Stomach (tissue), 19 donors: ENCODE measurements at places on chromosomes 3 and 15.

DNA sequence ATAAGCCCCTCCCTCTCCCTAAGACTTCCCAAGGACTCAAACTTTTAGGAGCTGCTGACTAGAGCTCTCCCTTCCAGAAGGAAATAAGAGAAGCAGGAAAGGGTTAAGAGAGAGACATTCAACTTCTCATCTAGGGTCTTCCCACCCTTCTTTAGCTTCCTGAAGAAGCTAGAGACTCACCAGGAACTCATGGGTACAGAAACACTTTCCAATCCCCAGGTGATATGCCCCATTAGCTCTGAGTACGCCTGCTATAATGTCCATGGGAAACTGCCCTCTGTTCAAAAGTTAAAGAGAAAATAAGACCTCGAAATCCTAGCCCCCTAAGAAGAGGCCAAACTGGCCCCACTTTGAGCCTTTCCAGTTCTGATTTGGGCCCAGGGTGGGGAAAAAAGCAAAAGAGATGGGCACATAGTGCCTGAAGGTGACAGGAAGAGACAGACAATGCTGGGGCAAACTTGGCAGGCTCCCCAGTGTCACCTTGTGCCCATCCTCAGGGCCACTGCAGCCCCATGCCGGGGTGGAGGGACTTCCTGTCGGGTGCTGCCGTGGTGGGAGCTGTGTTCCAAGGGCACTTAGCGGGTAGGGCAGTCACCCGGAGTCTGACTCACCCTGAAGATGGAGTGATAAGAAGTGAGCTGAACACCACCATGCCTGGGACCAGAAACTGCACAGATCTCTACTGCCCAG lies 29.5 kb downstream of the CCDC12 start:
- H3K4me3 ChIP-seq: no peak overlapping the region
- no peaks in the 10 kb centered on the region for H3K27me3 ChIP-seq
- H3K36me3 ChIP-seq: peaks cover 2% of the 10 kb centered on the region
- peaks cover 92% of the 10 kb centered on the region for H3K4me1 ChIP-seq

- H3K36me3 ChIP-seq: no peaks in the 10 kb centered on the region
- DNase-seq: no peak
- H3K4me1 ChIP-seq: no peaks in the 10 kb centered on the region
- H3K27me3 ChIP-seq: no peaks in the 10 kb centered on the region
- H3K4me3 ChIP-seq: no peak overlapping the region
Observed at GRCh38 chr3:88912294-88912877, 195.0 kb upstream of the EPHA3 start.

- peak overlapping the region; percentile 99 for H3K27ac ChIP-seq
- H3K4me3 ChIP-seq: peak overlapping the region; percentile 89
- peaks cover 20% of the 10 kb centered on the region for H3K36me3 ChIP-seq
- DNase-seq: peak; percentile 32
- peaks cover 57% of the 10 kb centered on the region for H3K4me1 ChIP-seq
Observed at GRCh38 chr3:88057630-88058305, 1.0 kb downstream of the CGGBP1 start.

DNA sequence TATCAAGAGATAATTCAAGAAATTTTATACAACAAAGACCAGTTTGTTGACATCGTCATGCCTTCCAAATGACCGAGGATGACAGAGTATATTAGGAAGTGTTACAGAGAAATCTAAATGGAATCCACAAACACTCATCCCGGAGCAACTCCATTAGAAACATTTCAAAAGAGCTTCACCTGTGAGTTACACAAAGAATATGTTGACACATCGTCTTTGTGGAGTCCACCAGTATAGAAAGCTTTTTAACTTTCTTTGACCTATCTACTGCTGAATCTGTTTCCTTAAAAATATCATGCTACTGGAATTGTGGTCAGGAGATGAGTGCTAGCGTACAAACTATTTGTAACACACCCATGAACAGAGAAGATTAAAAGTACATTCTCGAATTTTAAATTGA lies 130.4 kb downstream of the SUCLG2 start:
- H3K27ac ChIP-seq: no peak overlapping the region

GRCh38 chr3:45548681-45549075 lies 45.9 kb upstream of the LIMD1 start:
- no peak for DNase-seq
- peaks cover 13% of the 10 kb centered on the region for H3K36me3 ChIP-seq
- peaks cover 45% of the 10 kb centered on the region for H3K4me1 ChIP-seq
- no peak overlapping the region for H3K27ac ChIP-seq

DNA sequence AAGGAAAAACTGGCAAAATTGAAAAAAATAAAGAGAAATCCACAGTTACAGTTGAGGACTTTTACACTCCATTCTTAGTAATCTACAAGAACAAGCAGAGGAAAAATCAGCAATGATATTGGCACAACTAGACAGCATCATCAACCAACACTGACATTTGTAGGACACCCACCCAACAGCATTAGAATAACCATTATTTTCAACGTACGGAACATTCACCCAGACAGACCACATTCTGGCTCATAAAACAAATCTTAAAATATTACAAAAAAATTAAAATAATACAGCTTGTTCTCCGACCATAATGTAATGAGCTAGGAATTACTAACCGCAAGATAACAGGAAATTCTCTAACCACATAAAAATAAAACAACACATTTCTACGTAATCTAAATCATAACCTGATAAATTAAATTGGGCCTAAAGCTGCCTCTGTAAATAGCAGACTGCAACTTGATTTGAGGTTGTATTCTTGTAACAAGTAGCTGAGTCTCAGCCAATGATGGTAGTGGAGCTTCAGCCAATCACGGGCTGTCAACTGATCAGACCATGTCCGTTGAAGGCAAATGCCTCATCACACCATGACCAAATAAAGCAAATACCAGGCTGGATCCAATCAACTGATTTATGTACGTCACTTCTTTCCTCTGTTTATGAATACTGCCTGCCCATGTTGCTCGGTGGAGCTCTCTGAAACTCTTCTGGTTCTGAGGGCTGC lies 9.2 kb downstream of the PLSCR4 start:
- H3K4me1 ChIP-seq: peaks cover 6% of the 10 kb centered on the region
- no peak for DNase-seq
- H3K4me3 ChIP-seq: no peak overlapping the region
- H3K27me3 ChIP-seq: no peaks in the 10 kb centered on the region

DNA sequence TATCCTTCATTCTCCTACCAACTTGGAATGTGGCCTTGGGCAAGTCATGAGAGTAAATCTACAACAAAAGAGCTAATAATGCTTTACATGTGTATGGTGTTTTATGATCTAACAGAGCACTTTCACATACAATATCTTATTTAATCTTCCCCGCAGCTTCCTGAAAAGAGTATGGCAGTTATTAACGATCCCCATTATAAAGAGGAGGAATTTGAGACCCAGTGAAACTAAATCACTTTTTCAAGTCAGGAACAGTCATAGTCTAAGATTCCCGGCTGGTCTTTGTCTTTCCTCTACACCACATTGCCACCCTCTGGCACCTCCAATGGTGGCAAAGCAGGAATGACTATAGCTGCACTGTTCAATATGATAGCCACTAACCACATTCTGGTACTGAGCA lies 69.7 kb upstream of the CMSS1 start:
- H3K36me3 ChIP-seq: no peaks in the 10 kb centered on the region
- peak; percentile 7 for DNase-seq
- no peak overlapping the region for H3K27ac ChIP-seq

DNA sequence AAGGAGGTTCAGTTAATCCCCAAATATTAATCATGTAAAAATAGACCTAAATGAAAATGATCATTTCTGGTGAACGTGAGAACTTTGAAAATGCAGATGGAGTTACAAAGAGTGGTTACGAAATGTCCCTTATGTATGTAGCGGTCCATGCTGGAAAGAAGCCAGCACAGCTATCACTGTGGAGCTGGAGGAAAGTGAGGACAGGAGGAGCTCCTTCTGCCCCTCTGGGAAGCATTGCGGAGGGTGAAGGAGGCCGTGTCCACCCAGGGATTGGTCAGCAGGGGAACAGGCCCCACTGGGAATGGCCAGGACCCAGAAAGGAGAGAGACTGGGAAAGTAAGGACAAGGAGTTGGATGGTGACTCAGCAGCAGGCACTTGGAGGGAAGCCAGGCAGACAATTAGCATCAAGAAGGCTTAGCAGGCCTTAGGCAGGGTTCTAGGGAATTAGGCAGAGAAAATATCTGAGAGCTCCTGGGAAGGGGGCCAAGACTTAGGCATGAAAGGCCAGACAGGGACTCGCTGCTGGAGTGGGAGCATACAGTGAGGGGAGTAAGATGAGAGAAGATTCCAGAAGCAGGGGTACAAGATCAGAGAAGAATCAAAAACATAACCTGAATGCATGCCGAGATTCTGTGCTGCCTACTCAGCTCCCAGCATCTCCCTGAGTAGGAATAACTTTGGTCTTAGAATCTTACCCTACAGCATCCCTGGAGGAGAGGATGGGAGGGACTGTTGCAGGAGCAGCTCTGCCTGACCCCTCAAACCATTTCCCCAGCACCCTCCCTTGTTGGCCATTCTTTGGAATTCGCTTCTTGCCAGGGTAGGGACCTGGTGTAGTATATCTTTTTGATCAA lies 171.0 kb upstream of the UMPS start:
- DNase-seq: peak; percentile 84
- H3K36me3 ChIP-seq: no peaks in the 10 kb centered on the region
- H3K27me3 ChIP-seq: no peaks in the 10 kb centered on the region
- H3K4me3 ChIP-seq: no peak overlapping the region
- peaks cover 23% of the 10 kb centered on the region for H3K4me1 ChIP-seq

DNA sequence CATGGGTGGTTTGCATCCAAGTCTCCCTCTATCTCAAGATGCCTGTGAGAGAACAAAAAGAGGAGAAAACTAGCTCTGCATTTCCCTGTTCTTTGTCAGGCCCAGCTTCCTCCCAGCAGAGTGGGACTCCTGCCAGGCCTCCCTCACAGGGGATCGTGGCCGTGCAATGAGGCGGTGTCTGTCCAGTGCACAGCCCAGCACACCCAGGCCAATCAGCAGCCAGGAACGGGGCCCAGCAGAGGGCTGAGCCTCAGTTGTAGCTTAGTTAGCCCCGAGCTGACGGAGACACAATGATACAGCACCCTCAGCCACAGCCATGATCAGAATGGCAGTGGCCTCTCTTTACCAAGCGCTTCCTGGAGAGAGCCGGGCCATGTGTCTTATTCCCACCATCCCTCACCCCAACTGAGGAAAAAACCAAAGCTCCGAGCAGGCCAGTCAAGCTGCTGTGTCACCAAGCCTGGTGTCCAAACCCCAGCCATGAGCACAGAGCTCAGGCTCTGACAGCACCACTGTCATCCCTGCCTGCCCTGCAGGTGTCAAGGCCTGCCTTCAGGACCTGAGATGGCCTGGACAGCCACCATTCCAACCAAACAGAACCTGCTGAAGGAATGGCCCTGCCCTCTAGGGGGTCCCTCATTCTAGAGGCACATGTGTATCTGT lies 71.1 kb downstream of the DNAJB8 start:
- no peak overlapping the region for H3K4me3 ChIP-seq
- peaks cover 13% of the 10 kb centered on the region for H3K4me1 ChIP-seq
- no peaks in the 10 kb centered on the region for H3K36me3 ChIP-seq

DNA sequence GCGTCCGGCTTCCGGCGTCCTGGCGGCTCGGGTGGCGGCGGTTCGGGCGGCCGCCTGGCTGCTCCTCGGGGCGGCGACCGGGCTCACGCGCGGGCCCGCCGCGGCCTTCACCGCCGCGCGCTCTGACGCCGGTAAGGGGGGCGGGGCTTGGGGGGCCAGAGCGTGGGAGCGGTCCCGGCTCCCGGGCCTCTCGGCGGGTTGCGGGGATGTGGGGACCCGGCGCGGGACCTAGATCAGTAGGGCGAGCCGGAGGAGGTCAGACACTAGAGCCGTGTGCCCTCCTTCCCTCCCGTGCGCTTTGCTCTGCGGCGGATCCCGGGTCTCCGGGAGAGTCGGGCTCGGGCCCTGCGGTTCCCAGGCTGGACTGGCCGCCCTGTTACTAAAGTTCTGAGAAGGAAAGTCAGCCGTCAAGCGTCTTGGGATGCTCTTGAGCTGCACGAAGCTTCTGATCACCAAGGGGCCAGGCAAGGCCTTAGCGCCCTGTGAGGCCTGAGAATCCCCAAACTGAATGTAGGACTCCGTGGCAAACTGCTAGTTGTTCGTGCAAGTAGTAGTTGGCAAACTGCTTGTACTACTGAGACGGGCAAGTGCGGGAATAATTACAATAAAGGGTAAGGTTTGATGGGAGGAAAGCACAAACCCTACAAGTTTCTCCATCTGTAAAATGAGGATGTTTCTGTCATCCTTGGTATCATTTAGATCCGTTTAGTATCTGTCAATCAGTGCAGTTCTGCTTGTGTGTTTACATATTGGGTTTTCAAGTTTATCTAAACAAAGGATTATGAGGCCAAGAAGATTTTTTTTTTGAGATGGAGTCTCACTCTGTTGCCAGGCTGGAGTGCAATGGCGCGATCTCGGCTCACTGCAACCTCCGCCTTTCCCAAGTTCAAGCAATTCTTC lies 587 bp downstream of the PIGX start:
- H3K27me3 ChIP-seq: no peaks in the 10 kb centered on the region
- DNase-seq: peak; percentile 90
- H3K36me3 ChIP-seq: no peaks in the 10 kb centered on the region
- peaks cover 19% of the 10 kb centered on the region for H3K4me1 ChIP-seq
- H3K27ac ChIP-seq: peak overlapping the region; percentile 96

DNA sequence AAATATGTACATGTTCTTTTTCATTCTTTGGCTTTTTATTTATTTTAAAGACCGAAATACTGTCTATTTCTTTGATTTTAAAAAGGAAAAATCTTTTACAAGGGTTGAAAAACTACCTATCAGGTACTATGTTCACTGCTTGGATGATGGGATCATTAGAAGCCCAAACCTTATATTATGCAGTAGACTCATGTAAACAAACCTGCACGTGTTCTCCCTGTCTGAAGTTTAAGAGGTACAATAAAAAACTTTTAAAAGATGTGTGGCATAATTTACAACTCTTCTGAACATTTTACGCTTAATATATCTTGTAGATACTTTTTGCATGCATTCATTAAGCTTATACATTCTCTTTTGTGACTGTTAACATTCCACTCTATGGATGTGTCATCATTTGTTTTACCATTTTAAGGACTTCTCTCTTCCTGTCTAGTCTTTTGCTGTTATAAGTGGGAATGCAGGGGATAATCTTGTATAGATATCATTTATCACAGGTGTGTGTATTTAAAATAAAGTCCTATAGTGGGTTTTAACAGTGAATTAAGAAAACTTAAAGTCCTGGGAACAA lies 6.2 kb downstream of the MGA start:
- H3K4me1 ChIP-seq: peaks cover 5% of the 10 kb centered on the region
- H3K27ac ChIP-seq: no peak overlapping the region
- peaks cover 10% of the 10 kb centered on the region for H3K36me3 ChIP-seq
- no peak overlapping the region for H3K4me3 ChIP-seq
- H3K27me3 ChIP-seq: no peaks in the 10 kb centered on the region
- no peak for DNase-seq

GRCh38 chr3:105686278-105686897 lies 182.4 kb downstream of the CBLB start:
- no peak for DNase-seq
- no peak overlapping the region for H3K4me3 ChIP-seq
- H3K27me3 ChIP-seq: no peaks in the 10 kb centered on the region
- no peak overlapping the region for H3K27ac ChIP-seq

DNA sequence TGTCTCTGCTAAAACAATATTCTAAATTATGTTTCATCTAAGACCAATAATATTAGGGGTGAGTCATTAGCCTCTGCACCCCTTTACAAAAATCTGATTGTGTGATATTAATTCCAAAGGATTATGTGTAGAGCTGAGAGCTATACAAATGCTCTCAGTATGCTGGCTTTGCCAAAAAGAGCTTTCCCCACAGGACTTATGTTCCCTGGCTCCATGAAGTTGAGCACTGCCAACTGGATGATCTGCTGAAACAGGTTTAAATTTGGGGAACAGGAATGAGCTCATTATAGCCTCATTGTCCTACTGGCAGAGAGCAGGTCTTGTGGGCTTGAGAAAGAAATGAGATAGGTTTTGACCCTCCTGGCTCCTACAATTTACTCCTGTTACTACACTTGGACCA lies 347.8 kb upstream of the LMCD1 start:
- DNase-seq: peak; percentile 45
- no peaks in the 10 kb centered on the region for H3K27me3 ChIP-seq
- no peak overlapping the region for H3K27ac ChIP-seq
- no peak overlapping the region for H3K4me3 ChIP-seq
- no peaks in the 10 kb centered on the region for H3K36me3 ChIP-seq
